ENCODE measurements at places on chromosomes 16 and 17. TPM values are rescaled to one million over a fixed set of nuclear protein-coding genes. Genes with fewer than 3 reads are reported as not detected.

Gene SDR42E1
- total RNA-seq, result 4.2 TPM

Gene NPTX1
- total RNA-seq, result 10.4 TPM

DNA sequence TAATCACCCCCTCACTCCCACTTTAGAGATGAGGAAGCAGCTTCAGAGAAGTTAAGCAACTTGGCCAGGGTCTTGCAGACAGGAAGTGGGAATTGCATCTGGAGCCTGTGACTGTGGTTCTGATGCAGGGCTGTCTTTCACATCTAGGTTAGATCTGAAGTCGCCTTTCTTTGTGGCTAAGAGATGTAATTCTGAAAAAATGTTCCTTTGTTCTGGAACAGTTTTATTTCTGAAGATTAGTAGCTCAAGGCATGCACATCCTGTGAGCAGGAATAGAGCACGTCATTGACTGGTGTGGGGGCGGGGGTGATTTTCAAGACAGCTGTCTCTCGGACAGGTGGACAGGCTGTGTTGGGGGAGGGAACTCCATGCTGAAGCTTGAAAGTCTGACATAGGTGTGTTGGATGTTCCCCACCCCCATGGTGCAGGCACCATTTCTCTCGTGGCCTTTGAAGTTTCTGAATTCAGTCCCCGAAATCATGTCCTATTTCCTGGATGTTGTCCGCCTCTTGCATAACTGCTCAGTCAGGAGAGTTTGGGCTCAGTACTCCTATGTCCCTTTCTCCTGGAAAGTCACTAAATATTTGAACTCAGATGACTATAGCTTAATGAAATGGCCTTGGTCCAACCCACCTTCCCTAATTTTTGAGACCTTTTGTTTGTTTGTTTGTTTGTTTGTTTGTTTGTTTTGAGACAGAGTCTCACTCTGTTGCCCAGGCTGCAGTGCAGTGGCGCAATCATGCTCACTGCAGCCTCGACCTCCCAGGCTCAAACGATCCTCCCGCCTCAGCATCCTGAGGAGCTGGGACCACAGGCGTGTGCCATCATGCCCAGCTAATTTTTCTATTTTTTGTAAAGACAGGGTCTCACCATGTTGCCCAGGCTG lies 21.0 kb upstream of the HERPUD1 start:
- peak; percentile 63 for DNase-seq

DNA sequence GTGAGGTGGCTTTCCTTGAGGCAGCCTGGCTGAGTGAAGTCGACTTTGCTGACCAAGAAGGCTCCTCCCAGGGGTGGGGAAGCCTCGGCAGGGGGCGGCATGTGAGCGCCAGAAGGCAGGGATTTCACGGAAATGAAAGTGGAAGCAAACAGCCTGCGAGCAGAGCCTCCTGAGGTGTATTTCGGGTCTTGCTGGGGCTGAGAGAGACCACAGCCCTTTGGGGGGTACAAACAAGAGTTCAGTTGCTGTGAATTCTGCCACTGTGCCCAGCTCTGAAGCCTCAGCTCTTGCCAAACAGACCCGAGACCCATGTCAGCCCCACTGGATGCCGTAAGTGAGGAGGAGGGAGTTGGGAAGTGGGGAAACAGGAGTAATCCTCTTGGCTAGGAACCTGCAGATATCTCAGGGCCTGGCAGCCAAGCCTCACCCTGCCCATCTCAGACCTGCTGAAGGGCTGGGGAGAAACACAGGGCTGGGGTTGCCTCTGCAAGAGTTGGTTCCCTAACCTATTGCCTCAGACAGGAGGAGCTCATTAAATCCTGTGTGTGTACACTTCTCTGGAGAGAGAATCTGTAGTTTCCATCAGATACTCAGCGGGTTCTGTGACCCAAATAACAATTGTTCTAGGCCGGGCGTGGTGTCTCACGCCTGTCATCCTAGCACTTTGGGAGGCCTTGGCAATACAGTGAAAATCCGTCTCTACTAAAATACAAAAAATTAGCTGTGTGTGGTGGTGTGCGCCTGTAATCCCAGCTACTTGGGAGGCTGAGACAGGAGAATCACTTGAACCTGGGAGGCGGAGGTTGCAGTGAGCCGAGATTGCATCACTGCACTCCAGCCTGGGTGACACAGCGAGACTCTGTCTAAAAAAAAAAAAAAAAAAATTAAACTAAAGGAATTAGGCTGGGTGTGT lies at the start of gene IFI35:
IFI35 (plus strand) TSS at position 146 of the 913 bp plus-strand sequence; CDS start at position 310, 164 bp downstream.
- peak; percentile 94 for DNase-seq

DNA sequence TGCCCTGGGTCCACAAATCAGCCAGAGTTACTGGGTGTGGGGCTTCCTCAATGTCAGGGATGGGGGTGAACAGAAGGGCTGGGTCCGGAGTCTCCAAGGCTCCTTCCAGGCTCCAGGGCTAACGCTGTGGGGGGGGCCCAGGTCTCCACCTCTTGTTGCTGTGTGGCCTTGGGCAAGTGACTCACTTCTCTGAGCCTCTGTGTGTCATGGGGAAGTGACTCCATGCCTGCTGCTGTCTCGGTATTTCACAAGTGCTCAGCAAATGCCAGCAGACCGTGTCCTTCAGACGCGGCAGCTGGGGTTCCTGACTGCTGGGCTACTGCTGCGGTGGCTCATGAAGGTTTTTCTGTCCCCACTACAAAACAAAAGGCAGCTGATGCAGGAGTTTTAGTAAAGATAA lies 26.6 kb downstream of the JPH3 start:
- no peak for DNase-seq

Gene ZG16
- total RNA-seq, result not detected

Gene SPN
- total RNA-seq, result 53.2 TPM

DNA sequence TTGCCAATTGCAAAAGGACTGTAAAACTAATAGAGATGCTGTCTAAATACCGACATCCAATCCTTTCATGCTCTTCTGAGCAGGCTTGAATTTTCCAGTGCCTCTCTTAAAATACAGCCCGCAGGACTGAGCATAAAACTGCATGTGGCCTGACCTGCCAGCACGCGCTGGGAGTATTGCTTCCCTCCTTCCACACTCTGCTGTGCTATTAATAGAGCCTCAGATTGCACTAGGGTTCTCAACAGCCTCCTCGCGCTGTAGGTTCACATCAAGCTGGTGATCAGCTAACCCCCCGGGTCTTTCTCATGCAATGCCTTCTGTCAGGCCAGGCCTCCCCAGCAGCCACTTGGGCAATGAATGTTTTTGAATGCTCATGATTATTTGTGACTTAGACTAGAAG lies 14.2 kb upstream of the MSI2 start:
- DNase-seq, result no peak

- no peak for DNase-seq
Measured at GRCh38 chr17:14886200-14886739, 378.9 kb downstream of the PMP22 start.

Gene PYY
- total RNA-seq, result not detected

- DNase-seq, result no peak
Measured at GRCh38 chr16:84879569-84880487, 60.0 kb downstream of the CRISPLD2 start.

DNA sequence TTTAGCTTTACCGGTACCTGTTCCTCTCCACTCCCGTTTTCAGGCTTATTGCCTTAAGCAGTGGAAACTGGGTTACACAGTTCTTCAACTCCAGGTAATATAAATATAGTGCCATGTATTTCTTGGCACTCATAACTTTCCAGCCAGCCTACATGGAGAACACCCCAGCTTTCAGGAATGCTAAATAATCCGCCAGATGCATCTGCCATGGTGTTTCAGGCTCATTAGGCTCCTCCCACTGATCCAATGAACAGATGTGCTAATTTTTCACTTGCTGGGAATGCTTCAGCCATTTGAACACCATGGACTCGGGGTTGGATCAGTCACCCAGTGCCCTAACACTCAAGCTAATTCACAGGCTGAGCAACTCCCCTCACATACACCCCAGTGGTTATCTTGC lies 4.6 kb downstream of the ANKFN1 start:
- no peak for DNase-seq

GRCh38 chr17:81436294-81436849 lies 41.1 kb downstream of the BAHCC1 start:
- DNase-seq, result no peak

- no peak for DNase-seq
Measured at GRCh38 chr17:75643643-75644017, 10.4 kb downstream of the SMIM5 start.

DNA sequence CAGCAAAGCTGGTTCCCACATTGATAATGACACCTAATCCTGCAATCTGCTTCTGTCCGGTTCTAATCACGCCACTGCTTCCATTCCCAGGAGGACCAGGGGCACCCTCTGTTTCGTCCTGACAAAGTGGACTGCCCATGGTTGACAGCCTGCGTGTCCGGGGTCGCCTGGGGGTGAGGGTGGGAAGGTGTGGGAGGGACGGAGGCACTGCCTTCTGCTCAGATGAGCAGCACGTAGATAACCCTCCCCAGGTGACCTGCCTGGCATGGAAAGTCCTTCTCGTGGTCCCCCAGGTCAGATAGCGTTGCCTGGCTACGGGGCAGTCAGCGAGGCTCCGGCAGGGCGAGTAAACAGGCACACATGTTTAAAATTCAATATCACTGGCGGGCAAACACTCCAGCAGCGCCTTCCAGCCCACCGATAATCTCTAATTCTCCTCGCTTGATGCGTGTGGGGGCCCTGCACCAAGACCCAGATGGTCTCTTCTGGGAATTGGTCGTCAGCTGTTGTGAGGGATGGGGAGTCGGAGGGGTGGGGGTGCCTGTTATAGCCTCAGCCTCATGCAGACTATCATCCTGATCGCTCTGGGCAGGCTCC lies 132.2 kb downstream of the RAP1GAP2 start:
- no peak for DNase-seq

Gene MILR1
- total RNA-seq, result 0.31 TPM

Gene CRHR1
- total RNA-seq, result not detected

Gene DHX8
- total RNA-seq, result 46.2 TPM

Gene FOXO3B
- 2.0 TPM for total RNA-seq

Gene TP53TG3F
- not detected for total RNA-seq

DNA sequence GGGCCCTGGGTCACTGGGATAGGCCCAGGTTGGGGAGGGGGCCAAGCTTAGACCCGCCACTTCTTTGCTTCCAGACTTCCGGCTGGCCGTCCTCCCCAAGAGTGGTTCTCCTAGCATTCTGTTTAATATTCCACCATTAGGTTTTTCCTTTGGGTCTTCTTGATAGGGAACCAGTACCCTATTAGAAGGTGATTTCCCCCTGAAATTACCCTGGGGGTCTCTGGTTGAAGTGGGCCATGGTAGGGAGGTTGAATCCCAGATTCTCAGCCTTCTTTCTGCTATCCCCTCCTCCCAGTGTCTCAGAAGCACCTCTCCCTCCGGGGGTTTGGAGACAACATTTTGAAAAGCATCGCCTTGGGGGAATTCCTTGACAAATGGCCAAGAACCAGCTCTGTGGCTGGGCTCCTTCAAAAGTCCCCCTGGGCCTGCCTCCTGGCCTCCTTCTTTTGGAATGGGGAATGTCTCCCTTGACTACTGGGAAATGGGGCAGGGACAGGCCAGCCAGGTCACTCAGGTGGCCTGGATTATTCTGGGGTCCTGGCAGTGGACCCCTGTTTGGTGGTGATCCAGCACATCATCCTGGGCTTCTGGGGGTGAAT lies 5.7 kb downstream of the LASP1 start:
- DNase-seq, result no peak

- peak; percentile 67 for DNase-seq
Measured at GRCh38 chr17:38943607-38944006, 18.2 kb downstream of the LASP1NB start.

- no peak for DNase-seq
Measured at GRCh38 chr17:78184351-78184750, 2.5 kb downstream of the TK1 start.

GRCh38 chr17:12985431-12986293 lies 32.2 kb downstream of the ELAC2 start:
- no peak for DNase-seq

DNA sequence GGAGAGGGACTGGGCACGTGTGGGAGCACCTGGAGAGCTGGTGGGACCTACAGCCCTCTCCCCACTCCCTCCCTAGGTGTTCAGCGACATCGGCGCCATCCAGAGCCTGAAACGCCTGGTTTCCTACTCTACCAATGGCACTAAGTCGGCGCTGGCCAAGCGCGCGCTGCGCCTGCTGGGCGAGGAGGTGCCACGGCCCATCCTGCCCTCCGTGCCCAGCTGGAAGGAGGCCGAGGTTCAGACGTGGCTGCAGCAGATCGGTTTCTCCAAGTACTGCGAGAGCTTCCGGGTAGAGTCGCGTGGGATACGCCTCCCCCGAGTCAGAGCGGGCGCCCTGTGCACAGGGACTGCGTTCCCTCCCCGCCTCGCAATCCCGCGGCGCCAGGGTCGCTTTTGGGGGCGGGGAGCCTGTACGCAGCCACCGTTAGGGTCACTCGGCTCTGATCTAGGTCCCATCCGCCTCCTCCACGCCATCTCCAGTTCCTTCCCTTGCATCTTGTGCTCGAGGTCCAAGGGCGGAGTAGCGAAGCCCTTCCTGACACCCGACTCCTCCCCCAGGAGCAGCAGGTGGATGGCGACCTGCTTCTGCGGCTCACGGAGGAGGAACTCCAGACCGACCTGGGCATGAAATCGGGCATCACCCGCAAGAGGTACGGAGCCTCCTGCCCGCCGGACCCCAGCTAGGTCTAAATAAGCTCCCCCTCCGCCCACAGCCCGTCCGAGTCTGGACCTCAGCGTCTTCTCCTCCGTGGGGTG lies 13.0 kb downstream of the SARM1 start:
- peak; percentile 81 for DNase-seq

GRCh38 chr17:14843086-14843795 lies 421.9 kb downstream of the PMP22 start:
- no peak for DNase-seq

DNA sequence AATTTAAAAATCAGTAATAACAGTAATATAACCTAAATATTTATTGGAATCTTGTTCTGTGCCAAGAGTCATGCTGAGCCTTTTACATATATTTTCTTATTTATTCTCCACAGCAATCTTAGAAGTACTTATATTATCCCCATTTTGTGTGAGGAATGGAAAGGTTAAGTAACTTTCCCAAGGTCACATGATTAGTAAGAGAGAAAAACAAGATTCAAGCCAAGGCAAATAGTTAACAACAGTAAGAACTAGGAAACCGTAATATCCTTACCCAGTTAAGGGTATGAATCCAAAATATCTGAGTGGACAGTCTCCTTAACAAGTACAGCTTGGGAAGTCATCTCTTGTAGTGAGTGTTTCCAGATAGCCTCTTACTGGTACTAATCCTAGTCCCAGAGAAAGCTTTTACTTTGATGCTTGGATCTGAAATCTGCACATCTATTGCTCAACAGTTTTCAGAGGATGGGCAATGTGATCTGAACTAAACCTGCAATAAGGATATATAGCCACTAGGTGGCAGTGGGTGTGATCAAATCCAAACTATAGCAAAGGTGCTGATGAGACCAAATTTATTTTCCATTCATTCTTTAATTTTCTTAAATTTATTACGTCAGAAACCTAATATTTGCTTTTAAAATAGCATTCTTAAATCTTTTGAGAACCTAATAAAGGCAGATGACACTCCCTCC lies 23.3 kb downstream of the SHISA6 start:
- no peak for DNase-seq

GRCh38 chr16:27316038-27316680 lies 2.4 kb downstream of the IL4R start:
- DNase-seq, result no peak

Gene BIRC5
- 117 TPM for total RNA-seq

Gene SCGB1C2
- total RNA-seq, result not detected

- DNase-seq, result peak; percentile 78
Measured at GRCh38 chr16:24721830-24722238, 7.6 kb upstream of the TNRC6A start.
